ENCODE measurements at places on chromosomes 3 and 15.

- no peak for DNase-seq
Measured at GRCh38 chr3:62187022-62187431, 186.3 kb downstream of the FEZF2 start.

DNA sequence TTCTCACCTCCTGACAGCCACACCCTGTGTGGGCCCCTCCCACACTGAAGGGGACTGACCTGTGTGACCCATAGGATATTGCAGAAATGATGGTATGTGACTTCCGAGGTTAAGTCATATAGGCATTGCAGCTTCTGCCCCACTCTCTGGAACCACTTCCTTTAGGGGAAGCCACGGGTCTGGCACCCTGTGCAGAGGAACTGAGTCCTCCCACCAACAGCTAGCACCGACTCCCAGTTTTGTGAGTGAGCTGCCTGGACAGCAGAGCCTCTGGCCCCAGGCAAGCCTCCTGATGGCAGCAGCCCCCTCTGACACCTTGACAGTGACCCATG lies 24.6 kb upstream of the SLC6A6 start:
- no peak for DNase-seq

DNA sequence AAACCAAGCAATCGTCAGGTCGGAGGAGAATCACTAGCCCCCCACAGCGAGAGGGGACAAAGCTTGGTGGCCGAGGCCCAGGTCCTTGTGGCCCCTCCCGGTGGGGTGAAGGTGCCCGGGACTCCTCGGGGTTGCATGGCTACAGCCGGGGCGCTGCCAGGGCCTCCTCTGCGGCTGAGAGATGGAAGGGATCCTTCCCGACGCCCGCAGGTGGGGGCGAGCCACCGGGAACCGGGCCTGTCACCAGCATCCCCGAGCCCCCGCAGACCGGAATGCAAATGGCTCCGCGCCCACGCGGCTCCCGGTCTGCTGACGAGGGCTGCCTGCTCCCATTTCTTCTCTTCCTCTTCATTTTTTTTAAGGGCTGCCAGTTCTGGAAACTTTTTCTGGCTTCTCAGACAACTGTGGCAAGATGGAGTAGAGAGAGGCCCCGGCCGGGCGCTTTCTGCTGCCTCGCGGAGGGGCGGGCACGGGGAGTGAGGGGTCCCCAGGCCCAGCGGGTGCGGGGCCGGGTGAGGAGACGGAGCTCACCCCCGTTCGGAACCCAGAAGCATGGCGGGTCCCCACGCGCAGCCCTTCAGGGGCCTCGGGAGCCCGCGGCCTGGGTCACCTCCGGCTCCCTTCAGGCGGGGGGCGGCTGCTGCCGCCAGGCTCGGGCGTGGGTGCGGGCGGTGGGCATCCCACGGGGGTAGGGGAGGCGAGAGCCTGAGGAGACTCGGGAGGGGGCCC lies 27.5 kb downstream of the MELTF start:
- peak; percentile 39 for DNase-seq

DNA sequence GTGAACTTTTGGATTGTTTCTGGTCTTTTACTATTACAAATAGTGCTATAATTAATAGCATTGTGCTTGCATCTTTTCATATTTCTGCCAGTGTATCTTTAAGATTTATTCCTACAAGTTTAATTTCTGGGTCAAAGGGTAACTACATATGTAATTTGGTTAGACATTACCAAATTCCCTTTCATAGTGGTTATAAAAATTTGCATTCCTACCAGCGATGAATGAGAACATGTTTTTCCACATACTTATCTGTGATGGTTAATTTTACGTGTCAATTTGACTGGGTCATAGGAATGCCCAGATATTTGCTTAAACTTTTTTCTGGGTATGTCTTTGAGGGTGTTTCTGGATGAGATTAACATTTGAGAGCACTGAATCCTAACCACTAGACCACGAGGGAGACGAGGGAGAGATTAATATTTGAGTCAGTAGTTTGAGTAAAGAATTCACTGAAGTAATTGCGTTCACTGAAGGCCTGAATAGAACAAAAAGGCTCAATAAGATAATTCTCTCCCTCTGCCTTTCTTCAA lies 132.3 kb upstream of the NEO1 start:
- DNase-seq: no peak

GRCh38 chr3:30269751-30270445 lies 336.5 kb upstream of the TGFBR2 start:
- DNase-seq: no peak

DNA sequence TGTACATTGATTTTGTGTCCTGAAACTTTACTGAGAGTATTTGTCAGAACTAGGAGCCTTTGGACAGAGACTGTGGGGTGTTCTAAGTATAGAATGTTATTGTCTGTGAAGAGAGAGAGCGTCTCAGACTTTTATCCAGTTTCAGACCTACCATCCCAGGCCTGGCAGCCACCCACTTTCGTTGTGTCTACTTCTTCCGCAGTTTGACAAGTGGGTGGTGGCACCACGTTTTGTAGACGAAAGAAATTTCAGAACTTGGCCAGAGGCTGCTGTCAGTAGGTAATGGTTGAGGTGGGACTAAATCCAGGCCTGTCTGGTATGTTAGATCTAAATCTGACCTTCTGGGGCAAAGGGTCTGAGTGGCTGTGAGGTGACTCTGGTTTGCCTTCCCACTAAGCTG lies 13.4 kb upstream of the TRAK1 start:
- no peak for DNase-seq

Measured in CD4-positive, alpha-beta T cell (primary cell).